ENCODE measurements at places on chromosomes 4 and X.

DNA sequence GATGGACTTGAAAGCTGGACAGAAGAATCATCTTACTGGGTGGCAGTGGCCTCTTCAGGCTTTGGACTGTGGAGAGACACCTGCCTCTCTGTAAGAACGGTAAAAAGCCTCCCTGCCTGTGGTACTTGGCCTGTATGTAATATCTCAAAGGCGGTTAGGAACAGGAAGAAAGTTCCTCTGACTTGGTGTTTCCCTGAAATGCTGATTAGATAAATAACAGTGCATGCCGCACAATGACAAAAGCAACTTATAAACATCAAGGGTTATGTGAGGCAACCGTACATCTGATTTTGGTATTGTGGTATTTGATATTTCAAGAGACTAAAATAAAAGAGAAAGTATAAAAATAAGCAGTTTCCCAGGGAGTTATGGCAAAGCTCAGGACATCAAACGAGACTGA is 92.4 kb upstream of the SORBS2 start:
- no peak for DNase-seq

DNA sequence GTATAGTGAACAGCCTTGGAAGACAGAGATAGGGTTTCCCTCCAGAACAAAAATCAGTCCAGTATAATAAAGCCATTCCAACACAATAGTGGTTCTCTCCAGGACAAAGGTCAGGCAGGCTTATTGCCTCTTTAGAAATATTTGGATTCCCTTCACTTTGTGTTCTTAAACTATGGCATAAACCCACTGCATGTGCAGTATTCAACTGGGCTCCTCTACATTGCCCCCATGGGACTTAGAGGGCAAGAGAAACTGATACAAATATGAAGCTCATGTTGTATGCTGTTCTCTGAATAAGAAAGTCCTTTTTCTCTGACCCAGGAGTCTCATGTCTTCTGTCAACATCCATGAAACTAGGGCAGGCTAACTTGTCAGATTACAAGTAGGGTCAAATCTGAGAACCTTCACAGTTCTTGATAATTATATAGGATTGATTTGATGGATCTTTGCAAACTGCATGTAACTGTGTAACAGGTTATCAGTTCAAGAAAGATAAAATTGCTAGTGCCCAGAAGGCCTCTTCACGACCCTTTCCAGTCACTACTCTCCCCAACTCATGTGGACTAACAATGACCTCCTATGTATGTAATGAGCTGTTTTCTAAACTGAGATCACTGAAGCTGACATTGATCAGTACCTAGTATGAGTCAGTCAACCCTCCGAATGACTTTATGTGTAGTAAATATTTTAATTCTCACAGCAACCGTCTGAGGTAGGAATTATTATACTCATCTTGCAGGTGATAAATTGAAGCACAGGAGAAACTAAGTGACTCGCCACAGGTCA is 31.9 kb upstream of the FAM9C start:
- DNase-seq, result peak; percentile 61

DNA sequence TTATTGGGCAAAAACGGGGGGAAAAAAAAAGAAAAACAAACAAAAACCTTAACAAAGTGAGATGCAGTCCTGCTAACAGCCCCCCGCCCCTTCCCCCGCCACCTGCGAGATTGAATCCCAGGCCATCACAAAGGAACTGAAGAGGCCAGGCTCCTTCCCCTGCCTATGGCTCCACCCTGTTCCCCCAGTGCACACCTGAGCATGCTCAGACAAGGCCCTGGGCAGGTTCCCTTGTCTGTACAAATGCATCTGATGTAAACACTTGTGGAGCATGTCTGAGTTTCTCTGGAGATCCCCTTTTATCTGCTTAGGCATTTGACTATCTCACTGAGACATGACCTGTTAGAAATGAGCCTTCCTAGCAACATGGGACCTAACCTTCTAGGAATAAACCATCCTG is 983.7 kb upstream of the PABPC4L start:
- DNase-seq, result no peak

GRCh38 chr4:120005076-120005475 is 61.6 kb downstream of the MAD2L1 start:
- DNase-seq, result no peak

GRCh38 chr4:9835430-9835829 is 54.0 kb downstream of the DRD5 start:
- DNase-seq, result no peak

- DNase-seq, result no peak
Measured at GRCh38 chr4:112325530-112325929, 28.4 kb downstream of the ALPK1 start.

DNA sequence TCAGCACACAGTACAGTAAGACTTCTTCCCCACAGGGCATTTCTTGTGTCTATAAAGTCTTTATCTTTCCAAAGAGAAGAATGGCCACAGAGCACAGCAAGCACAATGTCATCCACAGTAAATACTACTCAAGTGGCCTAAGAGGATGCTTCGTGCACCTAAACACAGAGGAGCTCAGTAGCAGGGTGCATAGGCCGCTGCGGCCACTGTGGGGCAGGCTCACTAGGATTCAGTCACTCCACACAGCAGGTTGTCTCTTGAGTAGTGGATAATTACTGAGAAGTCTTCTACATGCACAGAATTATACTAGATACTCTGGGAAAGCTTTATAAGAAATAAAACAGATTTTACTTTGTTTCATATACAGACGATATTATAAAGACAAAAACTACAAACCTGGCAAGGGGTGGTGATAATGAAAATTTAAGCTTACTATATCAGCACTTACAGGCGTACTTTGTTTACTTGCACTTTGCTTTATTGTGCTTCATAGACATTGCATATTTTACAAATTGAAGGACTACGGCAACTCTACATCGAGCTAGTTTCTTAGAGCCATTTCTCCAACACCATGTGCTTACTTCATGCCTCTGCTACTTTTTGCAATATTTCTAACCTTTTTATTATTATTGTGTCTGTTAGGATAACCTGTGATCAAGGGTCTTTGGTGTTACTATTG is 78.5 kb downstream of the PRDM5 start:
- DNase-seq, result no peak

DNA sequence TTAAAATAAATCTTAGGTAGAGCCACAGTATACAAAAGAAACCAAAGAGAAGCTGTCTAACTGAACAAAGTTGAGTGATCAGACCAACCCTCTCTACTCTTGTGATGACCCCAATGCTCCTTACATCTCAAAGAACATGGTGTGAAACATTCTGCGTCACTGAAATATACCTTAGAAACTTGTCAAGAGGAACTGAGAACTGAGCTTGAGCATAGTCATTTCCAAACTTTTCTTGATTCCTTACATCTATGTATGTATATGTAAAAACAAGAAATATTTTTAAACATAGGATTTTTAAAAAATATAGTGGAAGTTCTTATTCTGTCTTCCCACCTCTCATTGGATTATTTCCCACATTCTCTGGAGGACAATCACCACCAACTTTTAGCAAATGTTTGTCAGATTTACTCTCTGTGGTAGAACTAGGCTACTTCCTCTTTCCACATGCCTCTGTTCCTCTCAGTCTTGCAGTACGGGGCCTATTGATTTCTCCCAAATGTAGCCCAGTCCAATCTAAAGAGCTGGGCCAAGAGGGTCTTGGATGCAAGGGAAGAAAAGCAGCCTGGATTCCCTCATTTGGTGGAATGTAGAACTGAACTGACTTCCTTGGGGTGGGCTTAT is 98.2 kb upstream of the HHIP start:
- DNase-seq, result no peak

DNA sequence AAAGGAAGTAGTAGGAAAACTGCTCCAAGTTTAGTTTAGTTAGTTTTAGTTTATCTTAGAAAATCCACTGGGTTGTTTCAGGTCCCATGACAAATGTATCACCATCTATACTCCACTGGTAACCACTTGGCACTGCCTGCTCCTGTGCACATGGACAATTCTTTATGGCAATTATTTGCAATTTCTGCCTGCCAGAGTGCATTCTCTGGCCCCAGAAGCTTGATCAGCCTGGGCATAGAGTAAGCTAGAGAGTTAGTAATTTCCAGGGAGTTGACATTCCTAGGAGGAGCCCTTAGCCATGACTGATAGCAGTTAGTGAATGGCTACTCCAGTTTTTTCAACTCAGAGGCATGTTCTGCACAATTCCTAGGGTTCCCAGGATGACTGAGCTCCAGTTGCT is 203.2 kb upstream of the FGF13 start:
- no peak for DNase-seq

DNA sequence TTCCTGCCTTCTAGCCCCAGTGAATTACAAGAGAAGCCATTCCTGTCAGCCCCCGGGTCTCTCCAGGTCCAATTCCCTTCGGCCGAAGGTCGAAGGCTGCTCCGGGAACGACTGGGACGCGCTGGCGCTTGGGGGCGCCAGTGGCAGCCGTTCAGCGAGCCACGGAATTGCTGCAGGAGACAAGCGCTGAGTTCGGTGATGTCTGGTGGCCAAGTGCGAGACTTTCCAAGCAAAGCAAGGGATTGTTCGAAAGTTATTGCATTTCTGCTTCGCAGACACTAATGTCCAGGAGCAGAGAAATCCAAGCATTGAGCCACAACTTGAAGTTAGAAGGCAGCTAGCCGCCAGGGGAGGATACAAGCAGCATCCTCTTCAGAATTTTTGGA is 1.1 kb upstream of the DKK2 start:
- DNase-seq, result no peak

DNA sequence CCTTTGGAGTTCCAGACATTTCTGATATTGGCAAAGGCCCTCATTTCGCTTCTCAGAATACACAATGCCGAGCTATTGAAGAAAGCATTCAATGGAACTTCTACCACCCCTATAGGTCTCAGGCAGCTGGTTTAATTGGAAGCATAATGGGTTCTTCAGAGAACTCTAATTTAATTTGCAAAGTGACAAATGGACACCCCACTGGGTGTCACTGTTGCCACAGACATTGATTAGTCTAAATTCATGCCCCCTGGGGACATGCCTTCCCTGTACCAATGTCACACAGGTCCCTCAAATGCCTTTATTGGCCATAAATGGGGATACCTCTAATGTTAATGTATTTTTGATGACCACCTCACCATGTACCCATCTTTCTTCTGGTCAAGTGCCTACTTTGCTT is 22.9 kb upstream of the TMEM255A start:
- no peak for DNase-seq

GRCh38 chr4:16636912-16637630 is 261.4 kb downstream of the LDB2 start:
- no peak for DNase-seq

GRCh38 chr4:108385076-108385475 is 216.3 kb upstream of the LEF1 start:
- no peak for DNase-seq

GRCh38 chr4:111283066-111283677 is 660.3 kb upstream of the PITX2 start:
- peak; percentile 6 for DNase-seq

Data from CD4-positive, alpha-beta T cell treated with Interleukin-2 at 100 ng/mL for 4 hours (primary cell).